ENCODE measurements at places on chromosomes 4 and X.

- DNase-seq = no peak
These were observed 2.2 kb upstream of the FGF5 start for GRCh38 chr4:80264352-80264647.

DNA sequence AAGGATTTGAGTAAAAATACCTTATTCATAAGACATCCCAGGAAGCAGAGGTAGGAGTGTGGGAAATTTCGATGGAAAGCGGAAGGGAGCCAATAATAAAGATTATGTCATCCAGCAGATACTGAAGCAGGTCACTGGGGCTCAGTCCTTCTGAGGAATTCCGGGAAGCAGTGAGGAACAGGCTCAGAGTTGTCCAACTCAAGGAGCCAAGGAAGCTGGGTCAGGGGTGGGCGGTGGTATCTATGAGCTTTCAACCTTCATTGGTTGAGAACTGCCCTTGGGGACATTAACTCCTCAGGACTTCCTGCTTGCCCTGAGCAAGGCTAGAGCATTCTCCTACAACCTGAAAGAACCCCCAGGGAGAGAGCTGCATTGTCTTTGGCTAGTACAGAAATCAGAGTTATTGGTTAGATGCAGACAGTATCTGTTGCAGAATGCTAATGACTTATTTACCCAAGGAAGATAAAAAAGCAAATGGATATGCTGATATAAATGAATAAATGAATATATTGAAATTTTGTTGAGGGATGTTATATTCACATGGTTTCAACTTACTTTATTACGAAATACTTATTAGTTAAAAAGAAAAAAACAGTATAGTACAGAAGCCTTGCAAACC, 68.2 kb downstream of the DMP1 start:
- DNase-seq = no peak

DNA sequence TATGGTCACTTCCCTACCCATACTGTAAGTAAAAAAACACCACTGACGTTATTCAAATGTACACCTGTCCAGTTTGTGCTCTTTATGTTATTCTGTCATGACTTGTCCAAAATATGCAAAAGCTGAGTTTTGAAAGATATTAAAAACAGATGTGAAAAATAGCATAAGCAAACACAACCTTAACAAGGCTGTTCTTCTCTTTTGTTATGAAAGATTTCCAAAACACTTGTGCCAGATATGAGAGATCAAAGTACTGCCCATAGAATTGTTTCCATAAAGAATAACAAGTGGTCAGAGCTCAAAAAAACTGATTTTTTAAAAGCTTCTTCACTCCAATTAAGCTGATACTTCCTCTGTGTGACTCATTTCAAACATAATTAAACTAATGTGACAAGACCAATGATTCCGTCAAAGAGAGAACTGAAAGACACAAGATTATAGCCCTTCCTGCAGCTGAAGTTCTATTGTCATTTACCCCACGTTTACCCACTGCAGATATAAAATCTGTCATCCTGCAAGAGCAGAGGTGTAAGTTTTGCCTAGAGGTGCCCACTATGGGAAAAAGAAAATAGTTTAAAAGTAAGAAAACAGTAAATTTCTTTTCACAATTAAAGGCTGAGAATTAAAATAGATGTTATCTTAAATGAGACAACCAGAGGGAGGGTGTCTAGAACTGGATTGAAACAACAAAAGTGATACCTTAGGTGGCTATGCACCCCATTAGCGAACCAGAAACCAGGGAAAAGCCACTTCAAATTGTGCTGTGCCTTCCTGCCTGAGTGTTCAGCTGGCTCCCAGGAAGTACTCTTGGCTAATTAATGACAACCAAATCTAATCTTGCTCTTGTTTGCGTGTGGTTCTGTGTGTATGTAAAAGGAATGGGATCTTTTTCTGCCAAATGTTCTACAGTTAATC, 30.1 kb downstream of the RASSF6 start:
- peak; percentile 6 for DNase-seq

DNA sequence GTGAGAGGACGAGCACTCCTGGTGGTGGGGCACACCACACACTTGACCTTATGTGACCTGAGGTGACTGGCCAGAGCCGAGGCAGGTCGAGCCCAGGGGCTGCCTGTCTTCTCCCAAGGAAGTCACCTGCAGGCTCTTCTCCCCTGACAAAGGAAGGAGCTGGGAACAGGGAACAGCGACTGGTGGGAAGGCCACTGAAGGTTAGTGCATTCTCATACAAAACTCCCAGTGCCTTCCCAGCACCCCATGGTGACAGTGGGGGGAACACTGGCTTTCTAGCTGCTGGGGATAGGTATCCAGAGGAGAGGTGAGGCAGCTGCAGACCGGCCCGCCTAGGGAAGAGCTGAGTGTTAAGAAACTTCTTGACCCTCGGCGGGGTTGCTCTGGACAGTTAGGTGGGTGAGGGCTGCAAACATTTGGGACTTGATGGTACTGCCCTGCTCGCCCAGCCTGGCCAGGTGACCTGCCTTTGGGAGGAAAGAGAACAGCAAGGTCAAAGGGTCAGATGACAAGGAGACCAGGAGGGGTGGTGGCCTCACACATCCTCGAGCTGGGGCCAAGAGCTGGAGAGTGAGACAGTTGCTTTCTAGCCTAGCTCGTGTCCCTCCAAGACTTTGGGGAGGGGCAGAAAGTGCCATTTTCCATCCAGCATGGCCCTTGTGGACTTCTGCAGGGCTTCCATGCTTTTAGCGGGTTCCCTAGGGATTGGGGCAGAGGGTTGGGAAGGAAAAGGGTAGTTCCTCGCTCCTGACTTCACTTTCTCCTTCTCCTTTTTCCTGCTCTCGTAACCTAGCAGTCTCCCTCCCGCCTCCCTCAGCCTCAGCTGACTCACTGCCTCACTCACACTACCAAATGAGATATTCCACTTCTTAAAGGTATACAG, 2.7 kb downstream of the NALF2 start:
- no peak for DNase-seq

DNA sequence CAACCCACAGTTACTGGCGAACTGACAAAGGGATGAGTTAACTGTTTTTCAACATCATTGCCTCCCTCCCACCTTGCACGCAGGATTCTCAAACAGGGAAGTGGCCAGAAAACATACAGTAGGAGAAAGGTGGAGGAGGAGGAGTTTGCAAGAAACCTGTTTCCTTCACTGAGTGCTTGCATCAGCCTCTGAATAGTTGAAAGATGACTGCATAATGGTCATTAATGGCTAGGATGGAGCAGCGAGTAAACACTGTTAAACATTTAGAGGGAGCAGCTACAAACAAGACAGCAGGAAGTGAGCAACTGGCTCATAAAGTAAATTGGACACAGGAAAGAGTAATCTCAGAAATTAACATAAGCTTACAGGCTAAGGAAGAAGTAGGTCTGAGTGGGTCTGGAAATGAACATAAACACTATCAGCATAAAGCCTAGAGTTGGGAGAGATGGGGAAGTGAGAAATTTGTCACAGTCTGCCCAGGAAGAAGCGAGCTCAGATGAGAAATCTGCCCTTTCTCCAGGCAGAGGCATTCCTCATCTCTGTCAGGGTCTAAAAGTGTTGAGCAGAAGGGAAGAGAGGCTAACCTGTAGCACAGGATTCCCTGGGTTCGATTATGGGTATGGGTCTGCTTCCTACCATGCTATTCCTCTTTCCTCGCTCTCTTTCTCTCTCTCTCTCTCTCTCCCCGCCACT, 38.6 kb downstream of the TRPC5OS start:
- no peak for DNase-seq

- DNase-seq = peak; percentile 55
These were observed 1.5 kb upstream of the PAPSS1 start for GRCh38 chr4:107721436-107722100.

Data from naive B cell (primary cell).